NCI-H526 treated with DMSO at 0.1 percent for 48 hours (cell line): ENCODE measurements at places on chromosomes 5 and 9.

GRCh38 chr9:15421990-15422371 is 695 bp upstream of the SNAPC3 start:
- peak; percentile 76 for DNase-seq

- DNase-seq: no peak
Observed at GRCh38 chr5:74412066-74412465, 228.5 kb downstream of the ENC1 start.

- DNase-seq: no peak
Observed at GRCh38 chr5:96903300-96903699, 27.0 kb downstream of the ERAP2 start.

DNA sequence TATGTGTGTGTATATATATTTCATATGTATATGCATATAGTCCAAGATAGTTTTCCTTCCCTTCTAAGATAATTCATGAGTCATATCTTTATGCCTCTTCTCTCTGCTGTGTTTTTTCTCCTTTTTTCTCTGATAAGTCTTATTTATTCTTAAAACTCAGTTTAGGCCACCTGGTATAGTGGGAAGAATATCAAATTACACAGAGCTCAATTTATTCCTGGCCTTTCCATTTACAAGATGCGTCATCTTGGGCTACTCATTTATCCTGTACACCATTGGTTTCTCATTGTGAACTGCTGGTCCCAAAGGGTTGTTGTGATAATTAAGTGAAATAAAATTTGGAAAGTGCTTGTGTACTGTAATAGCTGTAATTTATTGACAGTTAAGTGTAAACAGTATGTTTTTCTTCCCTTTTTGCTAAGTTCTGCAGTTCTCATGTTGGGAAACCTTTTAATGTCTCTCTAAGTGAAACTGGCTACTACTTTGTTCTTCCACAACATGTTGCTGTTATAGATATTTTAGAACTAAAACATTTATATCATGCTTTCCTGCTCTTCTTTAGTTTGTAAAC is 19.4 kb downstream of the CCDC171 start:
- DNase-seq: no peak

DNA sequence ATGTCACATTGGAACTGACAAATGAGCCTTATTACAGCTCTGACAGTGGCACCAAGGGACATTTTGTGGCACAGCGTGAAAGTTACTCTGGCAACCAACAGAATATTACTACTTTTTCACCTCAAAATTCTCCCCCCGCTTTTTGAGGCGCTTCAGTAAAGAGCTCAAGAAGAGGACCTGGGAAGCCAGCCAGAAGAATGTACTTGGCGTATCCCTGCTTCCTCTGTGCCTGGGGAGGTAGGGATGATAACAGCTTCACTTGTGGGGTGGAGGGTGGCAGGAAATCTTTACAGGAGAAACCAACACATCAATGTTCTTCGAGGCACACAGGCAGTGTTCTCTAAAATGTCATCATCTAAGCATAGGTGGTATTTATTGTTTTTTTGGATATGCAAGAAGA is 624.1 kb downstream of the NR2F1-AS1 start:
- DNase-seq: no peak

- peak; percentile 34 for DNase-seq
Observed at GRCh38 chr9:1173993-1174392, 123.8 kb downstream of the DMRT2 start.

- peak; percentile 86 for DNase-seq
Observed at GRCh38 chr9:93453047-93453914, at the start of gene FAM120AOS. FAM120AOS (minus strand) TSS chr9:93453581; CDS start chr9:93452709, 872 bp downstream.

DNA sequence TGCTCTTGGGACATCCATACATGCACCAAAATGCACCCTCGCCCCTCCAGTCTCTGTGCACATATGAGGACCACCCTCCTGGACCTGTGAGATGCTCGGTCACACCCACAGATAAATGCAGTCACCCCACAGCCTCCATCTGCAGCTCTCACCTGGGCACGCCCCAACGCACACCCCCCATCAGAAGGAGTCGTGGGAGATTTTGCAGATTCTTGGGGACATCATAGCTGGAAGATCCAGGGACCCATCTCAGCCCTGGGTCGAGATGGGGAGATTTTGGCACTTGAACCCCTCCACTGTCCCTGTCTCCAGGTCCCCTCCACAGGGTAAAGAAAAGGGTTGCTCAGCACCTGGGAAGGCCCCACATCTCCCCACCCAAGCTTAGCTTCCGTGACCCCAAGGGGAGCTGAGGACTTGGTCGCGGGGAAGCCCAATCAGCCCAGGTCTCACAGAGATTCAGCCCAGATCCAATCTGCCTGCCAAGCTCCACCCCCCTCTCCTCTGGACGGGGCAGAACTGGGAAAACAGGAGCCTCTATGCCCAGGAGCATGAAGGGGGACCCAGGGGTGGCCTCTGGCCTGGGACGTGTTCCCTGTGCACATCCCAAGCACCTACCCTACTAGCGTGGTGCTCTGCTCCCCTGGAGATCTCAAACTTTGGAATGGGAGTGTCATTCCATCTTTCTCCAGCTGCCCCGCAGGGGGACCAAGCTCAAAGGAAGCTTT is 89.2 kb upstream of the LMX1B start:
- no peak for DNase-seq
